ENCODE measurements at places on chromosomes 7 and 10. TPM values are rescaled to one million over a fixed set of nuclear protein-coding genes. Genes with fewer than 3 reads are reported as not detected.

- DNase-seq: peak; percentile 56
- H3K27ac ChIP-seq: no peak overlapping the region
- H3K27me3 ChIP-seq: no peaks in the 10 kb centered on the region
- peaks cover 6% of the 10 kb centered on the region for H3K4me1 ChIP-seq
- no peaks in the 10 kb centered on the region for H3K36me3 ChIP-seq
Measured at GRCh38 chr7:106618480-106618879, 42.5 kb downstream of the CCDC71L start.

- H3K36me3 ChIP-seq: no peaks in the 10 kb centered on the region
- DNase-seq: no peak
- no peak overlapping the region for H3K4me3 ChIP-seq
- H3K27ac ChIP-seq: no peak overlapping the region
- H3K4me1 ChIP-seq: no peaks in the 10 kb centered on the region
- H3K27me3 ChIP-seq: no peaks in the 10 kb centered on the region
Measured at GRCh38 chr10:100873827-100874326, 38.9 kb upstream of the SLF2 start.

GRCh38 chr10:119705434-119705831 lies 20.4 kb upstream of the INPP5F start:
- DNase-seq: no peak
- no peaks in the 10 kb centered on the region for H3K27me3 ChIP-seq
- H3K4me3 ChIP-seq: no peak overlapping the region
- no peaks in the 10 kb centered on the region for H3K36me3 ChIP-seq
- H3K27ac ChIP-seq: no peak overlapping the region

DNA sequence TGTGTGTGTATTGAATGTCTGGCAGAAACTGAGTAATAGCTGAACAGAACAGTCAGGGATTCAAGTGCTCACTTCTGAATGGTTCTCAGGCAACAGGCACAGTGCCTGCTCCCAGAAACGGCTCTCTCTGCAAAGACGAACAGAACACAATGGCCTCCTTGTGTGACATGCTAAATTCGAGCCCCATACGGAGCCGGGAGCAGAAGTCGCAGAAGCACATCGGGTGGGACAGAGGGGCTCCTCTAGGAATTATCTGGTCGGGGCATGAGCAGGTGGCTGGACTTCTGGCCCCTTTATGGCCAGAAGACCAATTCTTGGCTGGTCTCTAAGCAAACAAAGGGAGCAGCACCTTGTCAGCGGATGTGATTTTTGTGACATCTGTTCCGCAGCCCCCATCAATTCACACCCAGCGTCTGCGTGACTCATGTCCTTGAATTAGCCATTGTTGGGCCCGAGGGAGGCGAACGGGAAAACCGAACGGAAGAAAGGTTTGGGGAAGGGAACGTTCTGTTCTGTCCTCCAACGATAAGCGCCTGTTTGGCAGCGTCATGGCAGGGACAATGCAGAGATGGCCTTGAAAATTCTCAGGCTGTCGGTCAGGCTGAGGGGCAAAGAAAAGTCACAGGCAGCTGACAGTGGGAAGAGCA lies 47.3 kb upstream of the NPTX2 start:
- no peak overlapping the region for H3K4me3 ChIP-seq
- H3K4me1 ChIP-seq: no peaks in the 10 kb centered on the region
- H3K27me3 ChIP-seq: no peaks in the 10 kb centered on the region

GRCh38 chr7:75596727-75597614 lies 104.9 kb downstream of the SPDYE5 start:
- DNase-seq: no peak
- H3K27ac ChIP-seq: no peak overlapping the region
- H3K4me3 ChIP-seq: no peak overlapping the region
- H3K36me3 ChIP-seq: no peaks in the 10 kb centered on the region
- peaks cover 6% of the 10 kb centered on the region for H3K4me1 ChIP-seq
- no peaks in the 10 kb centered on the region for H3K27me3 ChIP-seq

Gene ZNF33A
- total RNA-seq: 25.7 TPM

Gene BLNK
- 7.8 TPM for total RNA-seq

Gene SRRM3
- 0.14 TPM for total RNA-seq

Gene METTL27
- 6.3 TPM for total RNA-seq

Gene NPTX2
- total RNA-seq: 0.46 TPM

Gene ZNF853
- 5.3 TPM for total RNA-seq

Gene CREB3L2
- total RNA-seq: 74.3 TPM
